ENCODE measurements at places on chromosomes 1 and 21. TPM values are rescaled to one million over a fixed set of nuclear protein-coding genes. Genes with fewer than 3 reads are reported as not detected.

GRCh38 chr1:16014509-16015482 is 3.0 kb downstream of the HSPB7 start:
- peaks cover 5% of the 10 kb centered on the region for H3K27me3 ChIP-seq
- peak overlapping the region; percentile 59 for H3K27ac ChIP-seq
- no peak for DNase-seq
- no peaks in the 10 kb centered on the region for H3K36me3 ChIP-seq
- no peak overlapping the region for H3K4me3 ChIP-seq
- peaks cover 9% of the 10 kb centered on the region for H3K4me1 ChIP-seq

DNA sequence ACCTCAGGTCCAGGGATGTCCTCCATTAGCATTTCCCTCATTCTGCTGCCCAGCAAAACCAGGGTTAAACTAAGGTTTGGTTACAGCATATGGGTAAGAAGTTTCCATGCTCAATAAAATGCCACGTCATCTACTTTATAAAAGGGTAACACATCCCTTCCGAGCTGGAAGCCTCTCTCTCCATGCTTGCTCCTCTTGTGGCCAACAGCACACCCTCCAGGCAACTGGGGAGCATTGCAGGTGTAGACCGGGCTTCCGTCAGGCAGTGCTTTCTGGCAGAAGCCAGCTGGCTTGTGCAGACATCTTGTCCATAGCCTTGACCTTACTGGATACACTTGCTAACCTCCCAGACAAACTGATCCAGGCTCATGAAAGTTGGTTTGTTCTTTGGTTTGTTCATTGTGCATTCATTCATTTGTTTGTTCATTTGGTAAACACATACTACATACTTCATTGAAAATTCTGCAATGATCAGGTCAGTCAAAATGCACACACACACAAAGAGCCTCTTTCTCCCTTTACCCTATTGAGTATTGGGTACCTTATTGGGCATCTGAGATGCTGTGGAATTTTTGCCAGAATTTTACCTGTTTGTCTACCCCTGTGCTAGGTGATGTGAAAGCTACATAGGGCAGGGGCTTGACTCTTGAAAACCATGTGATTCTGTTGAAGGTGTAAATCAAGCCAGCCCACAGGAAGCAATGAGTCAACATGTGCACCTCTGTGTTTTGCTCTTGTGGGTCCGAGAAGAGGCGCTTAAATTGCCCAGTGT is 422.8 kb downstream of the CAMTA1 start:
- H3K4me3 ChIP-seq = no peak overlapping the region
- H3K36me3 ChIP-seq = no peaks in the 10 kb centered on the region

DNA sequence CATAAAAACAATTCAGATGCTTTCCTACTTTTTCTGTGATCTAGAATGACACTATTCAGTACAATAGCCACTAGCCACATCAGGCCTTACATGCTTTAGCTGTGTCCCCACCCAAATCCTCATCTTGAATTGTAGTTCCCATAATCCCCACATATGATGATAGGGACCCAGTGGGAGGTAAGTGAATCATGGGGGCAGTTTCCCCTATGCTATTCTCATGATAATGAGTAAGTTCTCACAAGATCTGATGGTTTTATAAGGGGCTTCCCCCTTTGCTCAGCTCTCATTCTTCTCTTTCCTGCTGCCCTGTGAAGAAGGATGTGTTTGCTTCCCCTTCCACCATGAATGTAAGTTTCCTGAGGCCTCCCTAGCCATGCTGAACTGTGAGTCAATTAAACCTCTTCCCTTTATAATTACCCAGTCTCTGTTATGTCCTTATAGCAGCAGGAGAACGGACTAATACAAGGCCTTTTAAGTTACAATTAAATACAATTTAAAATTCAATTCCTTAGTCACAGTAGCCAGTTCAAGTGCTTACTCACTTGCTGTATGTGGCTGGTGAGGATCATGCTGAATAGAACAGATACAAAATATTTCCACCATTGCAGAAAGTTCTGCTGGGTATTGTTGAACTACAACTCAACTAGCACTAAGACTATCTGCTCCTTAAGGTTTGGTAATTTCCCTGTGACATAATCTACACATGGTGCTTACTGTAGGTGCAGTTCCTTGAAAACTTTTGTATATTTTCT is 106.7 kb downstream of the SCMH1 start:
- H3K27me3 ChIP-seq = no peaks in the 10 kb centered on the region
- no peak overlapping the region for H3K4me3 ChIP-seq
- no peak for DNase-seq
- H3K36me3 ChIP-seq = no peaks in the 10 kb centered on the region

- no peaks in the 10 kb centered on the region for H3K27me3 ChIP-seq
- no peaks in the 10 kb centered on the region for H3K36me3 ChIP-seq
- H3K27ac ChIP-seq = no peak overlapping the region
- DNase-seq = no peak
Observed at GRCh38 chr1:76901158-76901767, 34.0 kb downstream of the ST6GALNAC5 start.

GRCh38 chr21:46229133-46229922 is 754 bp upstream of the LSS start:
- H3K27me3 ChIP-seq = no peaks in the 10 kb centered on the region
- H3K27ac ChIP-seq = peak overlapping the region; percentile 75
- no peak for DNase-seq
- H3K36me3 ChIP-seq = peaks cover 6% of the 10 kb centered on the region
- H3K4me3 ChIP-seq = peak overlapping the region; percentile 47

- H3K36me3 ChIP-seq = no peaks in the 10 kb centered on the region
- no peak overlapping the region for H3K4me3 ChIP-seq
- no peaks in the 10 kb centered on the region for H3K4me1 ChIP-seq
- no peak for DNase-seq
- no peak overlapping the region for H3K27ac ChIP-seq
Observed at GRCh38 chr21:29818383-29818921, 121.3 kb downstream of the GRIK1 start.

The CD1E gene
- total RNA-seq = not detected

The ZYG11A gene
- total RNA-seq = 0.04 TPM

The FCGR2B gene
- total RNA-seq = 0.07 TPM

The CSDE1 gene
- 513 TPM for total RNA-seq
